ENCODE measurements at places on chromosomes 3 and 15.

GRCh38 chr3:38059148-38059547 lies 20.1 kb downstream of the DLEC1 start:
- DNase-seq: no peak

DNA sequence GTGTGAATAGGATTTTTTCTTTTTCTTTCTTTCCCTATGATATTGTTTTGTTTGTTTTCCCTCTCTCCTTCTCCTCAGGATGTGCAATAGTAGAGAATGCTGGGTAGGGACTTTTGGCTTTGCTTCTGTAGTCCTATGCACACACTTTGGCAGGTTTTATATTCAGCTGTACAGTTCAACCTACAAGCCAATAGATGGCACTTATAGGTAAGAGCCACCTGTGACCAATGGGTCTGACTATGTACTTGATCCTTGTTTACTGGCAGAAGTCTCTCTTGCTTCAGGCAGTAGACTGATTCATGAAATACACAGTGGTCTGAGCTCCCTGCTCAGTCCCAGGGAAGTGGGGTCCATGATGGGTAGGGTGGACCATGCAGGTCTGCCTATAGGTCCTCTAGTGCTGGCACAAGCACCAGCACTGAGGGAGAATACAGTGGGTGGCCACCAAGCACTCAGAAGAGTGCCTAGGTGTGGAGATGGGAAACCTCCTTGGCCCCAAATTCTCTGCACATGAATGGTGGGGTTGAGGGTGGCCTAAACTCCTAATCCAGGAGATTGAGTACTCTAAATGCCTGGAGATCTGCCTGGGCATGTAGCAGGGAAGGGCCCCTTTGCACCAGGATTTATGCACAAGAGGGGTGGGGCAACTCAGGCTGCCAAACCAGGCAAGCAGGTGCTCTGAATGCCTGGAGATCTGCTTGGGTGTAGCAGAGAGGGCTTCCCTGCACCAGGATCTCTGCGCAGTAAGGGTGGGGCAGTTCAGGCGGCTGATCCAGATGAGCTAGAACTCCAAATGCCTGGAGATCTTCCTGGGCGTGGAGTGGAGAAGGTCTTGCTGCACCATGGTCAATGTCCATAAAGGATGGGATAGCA lies 176.1 kb downstream of the DOCK3 start:
- no peak for DNase-seq

GRCh38 chr15:40858706-40859105 lies 14.9 kb downstream of the SPINT1 start:
- DNase-seq: no peak

GRCh38 chr3:182083112-182083511 lies 371.4 kb downstream of the SOX2 start:
- DNase-seq: no peak

GRCh38 chr3:179148616-179149405 lies 654 bp downstream of the PIK3CA start:
- no peak for DNase-seq

- no peak for DNase-seq
Measured at GRCh38 chr3:42898896-42899675, 6.9 kb upstream of the ZNF662 start.

DNA sequence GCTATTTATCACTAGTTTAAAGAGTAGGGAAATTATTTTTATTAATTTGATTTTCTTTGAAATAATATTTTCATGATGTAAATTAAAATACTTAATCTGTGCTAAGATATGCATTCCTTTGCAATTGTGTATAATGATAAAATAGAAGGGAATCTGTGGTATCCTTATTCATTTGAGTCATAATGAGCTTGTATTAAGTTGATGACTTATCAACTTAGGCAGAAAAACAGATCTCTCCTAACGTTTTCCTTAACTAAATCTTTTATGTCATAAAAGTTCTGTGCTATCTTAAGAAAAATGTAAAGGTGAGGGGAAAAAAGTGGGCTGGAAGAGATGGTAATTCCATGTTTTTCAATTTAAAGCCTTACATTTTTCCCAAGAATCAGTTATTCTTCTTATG lies 1.9 kb downstream of the FGF7 start:
- no peak for DNase-seq

DNA sequence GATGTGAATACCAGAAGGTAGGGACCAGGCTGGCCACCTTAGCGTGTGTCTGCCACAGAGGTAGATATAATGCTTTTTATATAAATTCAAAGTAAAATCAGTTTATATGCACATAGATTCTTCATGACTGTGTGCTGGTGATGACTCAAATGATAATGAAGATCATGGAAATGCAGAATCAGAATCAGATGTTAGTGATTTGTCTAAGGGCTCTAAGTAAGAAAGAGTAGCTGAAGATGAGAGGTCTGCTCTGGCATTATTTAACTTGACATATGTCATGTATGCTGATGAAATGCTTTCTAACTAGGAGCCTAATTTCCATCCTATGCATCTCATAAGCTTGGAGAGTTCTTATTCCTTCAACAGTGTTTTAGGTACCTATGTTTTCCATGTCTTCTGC lies 50.3 kb upstream of the DPH6 start:
- DNase-seq: no peak

- DNase-seq: no peak
Measured at GRCh38 chr15:26870346-26870745, 3.5 kb downstream of the GABRA5 start.

- peak; percentile 55 for DNase-seq
Measured at GRCh38 chr15:81133782-81134461, at the start of gene CFAP161. CFAP161 (plus strand) TSS chr15:81134270; CDS start chr15:81134330, 60 bp downstream.

DNA sequence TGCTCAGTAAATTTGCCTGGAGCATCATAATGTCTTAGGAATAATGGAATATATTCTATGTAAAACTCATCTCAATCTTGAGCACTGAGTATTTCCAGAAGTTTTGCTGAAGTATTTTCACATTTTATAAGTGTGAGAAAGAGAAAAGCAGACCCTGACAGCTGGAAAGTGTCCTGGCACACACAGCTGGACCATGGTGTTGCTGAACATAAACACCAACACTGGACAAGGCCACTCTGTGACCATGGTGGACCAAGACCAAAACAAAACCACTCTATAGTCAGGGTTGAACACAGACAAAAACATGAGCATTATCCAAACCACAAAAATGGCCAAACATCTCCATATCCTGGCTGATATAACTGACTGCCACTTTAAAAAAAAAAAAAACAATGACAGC lies 15.1 kb upstream of the SGO1 start:
- no peak for DNase-seq

DNA sequence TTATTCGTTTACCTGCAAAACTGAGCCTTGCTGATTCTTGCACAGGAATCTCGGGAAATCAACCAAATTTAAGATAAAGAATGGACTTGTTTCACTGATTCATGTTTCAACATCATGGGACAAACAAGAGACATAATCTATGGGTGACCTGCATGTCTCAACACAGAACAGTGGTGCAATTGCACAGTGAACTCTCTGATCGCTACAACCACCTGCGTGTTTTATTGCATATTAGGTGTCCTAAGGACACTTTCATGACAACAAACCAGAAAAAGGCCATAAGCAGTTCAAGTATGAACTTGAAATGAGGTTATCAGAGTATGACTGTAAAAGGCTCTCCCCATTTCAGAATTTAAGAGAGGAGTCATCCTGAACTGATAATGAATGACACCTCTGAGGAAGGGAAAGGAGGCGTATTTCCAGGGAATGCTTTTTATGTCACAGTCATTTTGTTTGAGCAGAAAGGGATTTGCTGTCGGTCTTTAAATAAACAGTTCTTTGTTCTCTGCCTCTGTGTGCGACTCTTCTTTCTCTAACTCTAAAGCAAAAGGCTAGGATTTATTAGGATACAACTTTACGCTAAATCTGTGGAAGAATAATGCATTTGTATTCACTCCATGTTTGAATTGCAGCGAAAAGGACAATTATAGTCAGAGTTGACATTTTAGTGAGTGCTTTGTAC lies 167.2 kb downstream of the RBMS3 start:
- no peak for DNase-seq

GRCh38 chr15:65368302-65369211 lies 9.2 kb downstream of the IGDCC3 start:
- DNase-seq: no peak

DNA sequence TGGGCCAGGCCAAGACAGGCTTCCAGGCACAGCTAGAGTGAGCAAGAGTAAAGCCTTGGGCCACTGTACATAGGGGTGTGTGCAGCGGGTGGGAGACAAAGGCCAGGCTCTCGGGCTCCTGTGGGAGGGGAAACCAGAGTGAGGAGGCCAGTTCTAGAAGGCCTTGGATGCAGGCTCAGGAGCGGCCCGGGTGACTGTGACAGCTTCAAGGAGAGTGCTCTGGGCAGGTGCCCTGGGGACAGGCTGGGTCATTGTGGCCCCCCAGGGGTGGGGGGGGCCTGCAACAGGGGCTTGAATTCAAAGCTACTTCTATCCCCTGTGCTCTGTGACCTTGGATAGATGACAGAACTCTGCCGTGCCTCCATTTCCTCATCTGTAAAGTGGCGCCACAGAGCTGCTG lies 109.2 kb downstream of the DNAJB8 start:
- DNase-seq: no peak

GRCh38 chr3:177345973-177346503 lies 148.8 kb upstream of the TBL1XR1 start:
- no peak for DNase-seq

GRCh38 chr3:153456833-153457545 lies 295.0 kb downstream of the RAP2B start:
- no peak for DNase-seq

DNA sequence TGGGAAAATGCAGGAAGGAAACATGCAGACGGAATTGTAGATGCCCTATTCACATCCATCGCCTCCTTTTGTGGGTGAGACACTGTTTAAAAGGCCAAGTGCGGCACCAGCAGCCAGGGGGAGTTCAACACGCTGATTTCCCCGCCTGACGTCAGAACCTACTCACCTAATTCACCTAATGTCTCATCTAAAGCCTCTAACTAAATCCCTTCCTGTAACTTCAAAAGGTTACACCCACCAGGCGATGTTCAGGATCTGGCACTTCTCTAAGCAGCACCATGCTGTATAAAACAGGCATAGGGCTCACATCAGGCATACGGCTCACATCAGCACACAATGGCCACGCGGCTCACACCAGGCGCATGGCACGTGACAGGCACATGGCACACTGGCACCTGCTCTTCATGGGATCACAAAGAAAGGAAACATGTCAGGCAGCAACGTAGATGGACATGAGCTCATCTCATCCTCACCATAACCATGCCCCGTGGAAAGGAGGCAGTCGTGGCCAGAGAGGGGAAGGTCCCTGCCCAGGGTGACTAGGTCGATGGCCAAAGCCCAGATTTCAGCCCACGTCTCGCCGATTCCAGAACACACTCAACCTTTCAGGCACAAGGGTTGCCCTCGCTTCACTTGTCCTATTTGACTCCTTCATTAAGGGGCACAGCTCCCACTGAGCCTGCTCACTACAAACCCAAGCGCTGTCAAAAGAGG lies 21.7 kb downstream of the XXYLT1 start:
- no peak for DNase-seq

- DNase-seq: no peak
Measured at GRCh38 chr3:126998320-126998719, 15.4 kb downstream of the PLXNA1 start.

DNA sequence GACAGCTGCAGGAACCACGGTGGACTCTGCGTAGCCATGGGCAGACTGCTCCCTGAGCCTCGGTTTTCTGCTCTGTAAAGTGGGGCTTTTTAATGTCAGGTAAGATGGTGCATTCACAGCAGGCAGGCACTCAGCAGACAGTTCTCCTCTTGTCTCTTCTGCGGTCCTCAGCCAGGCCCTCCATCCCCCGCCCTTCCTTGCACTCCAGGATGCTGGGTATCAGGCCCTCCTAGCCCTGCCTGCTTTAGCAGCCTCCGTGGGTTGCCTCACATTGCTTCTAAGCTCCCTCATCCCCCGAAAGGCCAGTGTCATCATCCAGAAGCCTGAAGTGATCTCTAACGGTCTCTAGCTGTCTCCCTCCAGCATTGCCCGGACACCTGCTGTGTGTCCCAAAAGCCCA lies 115.7 kb downstream of the WNT7A start:
- DNase-seq: no peak

DNA sequence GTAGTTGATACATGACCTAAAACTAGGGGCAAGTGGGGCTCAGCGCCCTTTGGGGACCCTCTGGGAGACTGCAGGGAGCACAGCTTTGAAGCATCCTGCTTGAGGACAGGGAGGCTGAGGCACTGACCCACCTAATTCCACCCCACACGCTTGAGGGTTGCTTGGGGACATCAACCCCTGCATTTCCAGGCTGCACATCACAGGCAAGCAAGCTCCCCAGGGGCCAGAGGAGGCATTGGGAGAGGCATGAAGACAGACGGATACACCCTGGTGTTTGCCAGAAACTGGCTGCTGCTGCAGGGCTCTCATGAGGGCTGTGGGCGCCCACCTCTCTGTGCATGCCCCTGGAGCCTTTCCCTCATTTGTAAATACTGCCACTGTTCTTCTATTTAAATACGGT lies 99.3 kb downstream of the ABHD5 start:
- DNase-seq: no peak

GRCh38 chr3:49092938-49093852 lies 676 bp downstream of the QRICH1 start:
- DNase-seq: peak; percentile 79

DNA sequence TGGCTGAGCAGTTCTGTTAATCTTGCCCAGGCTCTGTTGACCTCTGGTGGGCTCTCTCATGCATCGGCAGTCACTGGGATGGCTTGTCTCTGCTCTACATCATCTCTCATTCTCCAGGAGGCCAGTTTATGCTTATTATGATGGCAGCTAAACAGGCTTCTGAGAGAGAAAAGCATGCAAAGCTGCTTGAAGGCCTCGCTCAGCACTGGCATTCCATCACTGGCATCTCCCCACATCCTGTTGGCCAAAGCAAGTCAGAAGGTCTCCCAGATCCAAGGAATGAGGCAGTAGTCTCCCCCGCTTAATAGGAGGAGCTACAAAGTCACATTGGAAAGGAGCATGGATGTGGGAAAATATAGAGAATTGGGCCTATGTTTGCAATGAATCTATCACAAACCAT lies 212.6 kb downstream of the ZNF621 start:
- no peak for DNase-seq

GRCh38 chr3:139771331-139771730 lies 93.6 kb upstream of the NMNAT3 start:
- DNase-seq: no peak

DNA sequence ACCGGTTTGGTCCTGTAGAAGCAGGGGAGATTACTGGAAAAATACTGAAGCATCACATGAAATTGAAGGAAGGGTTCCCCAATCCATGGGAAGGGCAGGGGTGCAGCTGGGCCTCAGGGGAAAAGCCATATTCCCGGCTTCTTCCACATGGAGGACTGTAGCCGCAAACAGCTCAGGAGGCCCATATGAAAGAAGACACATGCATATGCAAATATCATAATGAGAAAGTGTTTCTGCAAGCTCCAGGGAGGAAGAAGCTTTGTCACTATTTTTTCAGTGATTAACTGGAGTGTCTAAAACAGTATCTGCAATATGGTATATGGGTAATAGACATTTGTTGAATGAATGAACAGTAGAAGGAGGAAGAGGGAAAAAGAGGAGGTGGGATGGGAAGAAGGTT lies 19.1 kb downstream of the DPH3 start:
- DNase-seq: no peak

Measured in C1 segment of cervical spinal cord (tissue), 14 donors.